Esophagus mucosa (tissue), 1 donor: ENCODE measurements at places on chromosomes 16 and 17. TPM values are rescaled to one million over a fixed set of nuclear protein-coding genes. Genes with fewer than 3 reads are reported as not detected.
A peak's percentile ranks its signal among the peaks of the same experiment; 100 is the strongest.

DNA sequence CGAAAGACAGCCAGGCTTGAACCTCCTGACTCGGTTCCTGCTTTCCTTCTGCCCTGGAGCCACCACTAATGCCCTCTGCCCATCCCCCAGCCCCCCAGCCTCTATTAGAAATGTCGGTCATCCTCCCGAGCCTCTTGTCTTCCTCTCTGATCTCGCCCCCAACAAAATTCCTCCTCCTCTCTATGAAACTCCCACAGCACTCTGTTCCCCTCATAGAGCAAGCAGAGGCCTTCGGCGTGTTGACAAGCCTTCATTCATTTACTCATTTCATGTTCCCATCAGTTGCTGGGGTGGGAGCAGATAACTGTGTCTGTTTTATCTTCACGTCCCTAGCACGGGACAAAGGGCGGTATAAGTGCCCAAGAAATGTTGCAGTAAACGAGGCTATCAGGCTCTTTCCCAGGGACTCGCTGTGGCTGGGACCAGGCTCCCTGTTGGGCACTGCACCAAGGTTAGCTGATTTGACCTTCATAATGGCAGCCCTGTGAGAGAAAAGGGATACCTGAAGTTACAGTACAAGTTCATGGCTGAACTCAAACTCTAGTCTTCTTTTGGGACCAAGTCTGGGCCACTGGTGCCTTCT is 7.8 kb downstream of the FBXL19 start:
- ATAC-seq, result no peak

DNA sequence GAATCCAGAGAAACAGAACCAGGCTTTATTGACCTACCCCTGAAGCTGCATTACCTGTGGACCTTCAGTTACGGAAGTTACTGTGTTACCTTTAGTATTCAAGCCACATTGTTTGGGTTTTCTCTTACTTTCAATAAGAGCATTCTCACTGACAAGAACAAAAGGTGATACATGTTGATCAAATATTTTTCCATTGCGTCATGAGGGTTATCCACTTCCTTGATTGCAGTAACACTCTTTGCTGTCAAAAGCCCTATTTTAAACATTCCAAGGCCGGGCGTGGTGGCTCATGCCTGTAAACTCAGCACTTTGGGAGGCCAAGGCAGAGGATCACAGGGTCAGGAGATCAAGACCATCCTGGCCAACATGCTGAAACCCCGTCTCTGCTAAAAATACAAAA is 28.6 kb upstream of the PAFAH1B1 start:
- peak; percentile 64 for ATAC-seq

GRCh38 chr17:82309656-82310570 is 7.5 kb downstream of the CD7 start:
- no peak for ATAC-seq

DNA sequence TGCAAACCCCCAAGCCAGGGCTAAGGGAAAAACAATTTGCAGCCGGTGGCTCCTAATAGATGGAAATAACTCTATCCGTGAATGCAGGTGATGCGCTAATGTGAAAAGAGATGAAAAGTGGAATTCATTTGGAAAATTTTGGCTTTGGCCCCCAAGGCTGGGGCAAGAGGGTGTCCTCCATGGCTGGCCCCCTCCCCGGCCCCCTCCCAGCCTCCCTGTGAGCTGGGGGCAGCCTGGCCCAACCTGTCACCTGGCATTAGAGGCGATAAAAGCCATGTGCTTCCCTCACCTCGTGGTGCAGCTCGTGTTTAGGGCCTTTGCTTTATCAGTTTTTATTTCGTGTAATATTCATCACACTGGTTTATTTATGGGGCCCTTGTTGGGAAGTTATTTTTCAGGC is 267.2 kb downstream of the ENGASE start:
- ATAC-seq, result no peak

The EVI2B gene
- 1.3 TPM for total RNA-seq
